ENCODE measurements at places on chromosomes 1 and 21.

- DNase-seq, result no peak
Measured at GRCh38 chr1:98048751-98049325, 128.0 kb upstream of the DPYD start.

DNA sequence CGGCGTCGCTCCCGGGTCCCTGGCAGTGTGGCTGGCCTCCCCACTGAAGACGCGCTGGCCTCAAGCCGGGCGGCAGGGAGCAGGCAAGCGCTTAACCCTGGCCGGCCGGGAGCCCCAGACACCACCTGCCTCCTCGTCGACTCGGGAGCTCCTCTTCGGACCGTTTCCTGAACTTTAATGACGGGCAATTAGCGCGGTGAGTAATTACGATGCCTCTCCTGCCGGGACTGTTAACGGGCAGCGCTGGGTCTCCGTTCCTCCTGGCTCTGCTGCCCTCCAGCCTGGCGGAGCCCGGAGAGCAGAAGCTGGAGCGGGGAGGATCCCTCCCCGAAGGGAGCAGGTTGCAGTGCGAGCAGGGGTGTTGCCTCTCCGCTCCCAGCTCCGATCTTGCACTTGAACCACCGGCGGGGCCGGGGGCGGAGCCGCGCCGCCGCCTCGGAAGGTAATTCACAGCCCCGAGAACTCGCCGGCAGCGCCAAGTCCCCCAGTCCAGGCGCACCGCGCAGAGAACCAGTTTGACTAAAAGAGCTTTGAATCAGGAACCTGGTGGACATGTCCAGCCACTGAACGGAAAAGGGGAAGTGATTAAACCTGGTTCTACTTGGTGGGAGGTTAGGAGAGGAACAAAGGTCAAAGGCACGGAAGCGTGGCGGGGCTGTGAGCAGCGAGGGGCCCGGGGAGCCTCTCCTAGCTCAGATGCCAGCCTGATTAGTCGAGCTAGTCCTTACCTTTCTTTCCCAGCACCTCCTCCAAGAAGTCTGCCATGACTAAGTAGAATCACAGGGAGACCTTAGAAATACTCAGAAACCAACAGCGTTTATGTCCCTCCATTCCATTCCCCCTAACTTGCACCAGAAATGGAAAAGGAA lies 18.3 kb upstream of the PLEKHA6 start:
- no peak for DNase-seq

DNA sequence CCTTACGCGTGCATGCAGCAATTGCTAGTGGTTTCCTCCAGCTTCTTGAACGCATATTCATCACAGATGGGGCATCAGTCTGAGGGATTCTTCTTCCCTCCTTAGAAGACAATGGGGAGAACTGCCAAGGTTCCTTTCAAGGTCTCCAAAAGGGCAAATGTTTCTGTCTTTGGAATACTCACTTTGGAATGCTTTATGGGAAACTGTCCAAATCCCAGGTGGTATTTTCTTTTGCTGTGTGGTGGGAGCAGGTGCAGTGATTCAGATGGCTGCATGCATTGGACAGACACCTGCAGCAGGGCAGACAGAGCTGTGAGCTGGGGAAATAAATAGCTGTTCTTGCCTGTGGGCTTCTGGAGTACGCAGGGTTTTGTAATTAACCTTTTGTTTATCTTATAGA lies 40.5 kb downstream of the URB2 start:
- no peak for DNase-seq

GRCh38 chr1:30271401-30272276 lies 451.7 kb downstream of the MATN1 start:
- no peak for DNase-seq

DNA sequence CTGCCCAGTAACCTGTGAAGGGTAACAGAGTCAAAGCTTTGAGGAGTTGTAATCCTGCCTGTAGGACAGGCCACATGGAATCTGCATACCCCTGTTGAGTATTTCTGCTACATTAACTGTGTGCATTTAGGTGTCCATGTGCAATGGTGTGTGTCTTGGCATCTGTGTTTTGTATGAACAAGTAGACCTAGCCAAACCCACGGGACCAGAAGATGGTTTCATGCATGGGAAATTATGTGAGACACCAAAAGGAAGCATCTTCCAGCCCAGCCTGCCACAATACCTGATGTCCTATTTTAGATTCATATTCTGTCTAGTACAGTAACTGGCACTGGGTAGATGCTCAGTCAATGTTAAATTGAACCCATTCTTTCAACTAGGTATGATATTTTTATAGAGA lies 70.8 kb upstream of the KCND3 start:
- DNase-seq, result no peak

- no peak for DNase-seq
Measured at GRCh38 chr1:164961715-164962114, 394.8 kb downstream of the LMX1A start.

GRCh38 chr1:35398739-35399138 lies 130.2 kb downstream of the ZMYM4 start:
- no peak for DNase-seq

DNA sequence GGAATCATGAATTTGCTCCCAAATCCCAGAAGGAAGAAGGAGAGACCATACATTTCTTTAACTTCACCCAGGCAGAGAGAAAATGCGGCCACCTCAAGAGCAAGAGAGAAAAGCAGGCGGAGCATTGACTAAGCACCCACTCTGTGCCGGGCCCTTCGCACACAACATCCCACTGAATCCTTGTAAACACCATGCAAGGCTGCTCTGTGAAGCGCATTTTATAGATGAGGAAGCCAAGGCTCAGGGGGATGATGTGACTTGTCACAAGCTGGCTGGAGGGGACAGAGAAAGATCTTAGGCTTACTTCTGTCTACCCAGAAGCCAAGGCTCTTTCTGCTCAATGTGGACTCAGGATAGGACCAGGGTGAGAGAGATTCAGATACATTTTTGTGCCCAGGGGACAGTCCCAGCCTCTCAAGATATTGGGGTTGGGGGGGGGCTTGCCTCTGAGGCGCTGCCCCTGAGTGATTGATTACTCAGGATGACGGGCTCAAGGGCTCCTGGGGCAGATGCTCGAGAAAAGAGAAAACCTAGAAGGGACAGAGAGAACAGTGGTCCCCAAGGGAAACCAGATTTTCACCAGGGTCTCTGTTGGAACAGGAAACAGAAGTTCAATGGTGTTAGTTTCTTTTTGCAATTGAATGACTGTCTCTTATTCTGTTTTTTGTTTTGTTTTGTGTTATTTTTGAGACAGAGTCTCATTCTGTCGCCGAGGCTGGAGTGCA lies 19.5 kb downstream of the PADI2 start:
- no peak for DNase-seq

- peak; percentile 38 for DNase-seq
Measured at GRCh38 chr1:54289712-54290233, 89.8 kb downstream of the MRPL37 start.

GRCh38 chr1:38727684-38728584 lies 131.6 kb downstream of the RRAGC start:
- peak; percentile 78 for DNase-seq

DNA sequence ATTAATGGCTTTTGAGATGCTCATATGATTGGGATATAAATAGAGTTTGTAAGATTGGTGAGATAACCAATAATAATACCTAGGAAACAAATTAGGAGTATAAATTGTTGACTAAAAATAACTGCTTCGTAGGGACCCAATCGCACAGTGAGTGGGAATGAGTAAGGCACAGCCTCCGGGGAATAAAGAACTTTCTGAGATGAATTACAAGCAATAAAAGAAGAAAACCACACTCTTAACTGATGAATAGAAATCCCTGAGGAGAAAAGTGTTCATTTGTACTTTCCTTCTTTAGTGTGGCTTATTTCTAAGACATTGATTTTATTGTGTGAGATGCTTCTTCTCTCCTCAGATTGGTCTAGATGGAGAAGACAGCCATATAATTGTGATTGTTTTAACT lies 443.4 kb upstream of the PRMT6 start:
- DNase-seq, result no peak

DNA sequence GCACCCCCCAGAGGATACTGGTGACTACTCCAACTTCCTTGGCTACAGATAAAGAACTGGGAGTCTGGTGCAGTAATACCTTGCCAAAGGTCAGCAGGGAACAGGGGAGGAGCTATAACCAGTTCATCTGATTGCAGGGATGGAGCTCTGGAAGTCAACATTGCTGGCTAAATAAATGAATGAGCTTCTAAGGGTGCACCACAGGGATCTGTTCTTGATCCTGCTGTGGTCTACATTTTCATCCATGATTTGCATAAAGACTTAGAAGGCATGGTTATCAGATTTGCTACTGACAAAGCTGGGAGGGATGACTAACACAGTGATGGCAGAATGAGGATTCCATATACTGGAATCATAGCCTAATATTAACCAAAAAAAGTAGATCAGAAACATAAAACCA lies 18.3 kb downstream of the PLEKHA6 start:
- DNase-seq, result no peak

GRCh38 chr21:41899426-41900202 lies 20.5 kb upstream of the PRDM15 start:
- DNase-seq, result no peak

GRCh38 chr1:221743416-221744208 lies 1.7 kb upstream of the DUSP10 start:
- no peak for DNase-seq

DNA sequence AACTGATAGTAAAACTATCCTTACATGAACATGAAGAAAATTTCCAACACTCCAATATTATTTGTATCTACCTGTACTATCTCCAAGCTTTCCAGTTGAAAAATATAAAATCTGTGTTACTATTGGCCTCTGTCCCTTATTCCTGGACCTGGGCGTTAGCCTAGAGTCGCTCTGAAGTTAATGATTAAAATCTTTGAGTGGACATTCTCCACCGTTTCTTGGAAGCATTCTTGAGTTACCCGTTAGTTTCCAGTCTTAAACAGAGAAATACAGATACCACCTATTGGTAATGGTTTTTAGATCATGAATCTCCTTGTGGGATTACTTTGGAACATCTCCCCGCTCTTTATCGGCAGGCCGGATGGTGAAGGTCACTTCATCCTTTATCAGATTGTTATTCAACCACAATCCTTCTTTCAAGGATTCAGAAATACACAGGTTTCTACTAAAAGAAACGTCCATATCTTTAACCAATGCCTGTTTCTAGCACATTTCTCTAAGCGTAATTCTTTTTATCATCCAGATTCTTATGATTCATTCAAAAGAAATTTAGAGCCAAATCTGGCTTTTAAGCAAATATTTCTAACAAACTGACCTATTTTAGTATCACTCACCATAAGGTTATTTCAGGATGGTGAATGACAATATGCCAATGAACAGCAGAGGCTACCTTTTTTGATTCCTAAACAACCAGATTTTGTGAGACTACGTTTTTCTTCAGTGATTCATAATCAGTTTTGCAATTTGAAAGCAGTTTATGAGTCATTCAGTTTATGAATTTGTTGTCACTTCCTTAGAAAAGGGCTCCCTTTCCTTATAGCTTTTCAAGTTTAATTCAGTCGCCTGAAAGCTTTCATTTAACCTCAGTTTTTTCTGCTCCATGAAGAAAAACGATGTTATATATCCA lies 70.2 kb upstream of the ERRFI1 start:
- DNase-seq, result no peak

DNA sequence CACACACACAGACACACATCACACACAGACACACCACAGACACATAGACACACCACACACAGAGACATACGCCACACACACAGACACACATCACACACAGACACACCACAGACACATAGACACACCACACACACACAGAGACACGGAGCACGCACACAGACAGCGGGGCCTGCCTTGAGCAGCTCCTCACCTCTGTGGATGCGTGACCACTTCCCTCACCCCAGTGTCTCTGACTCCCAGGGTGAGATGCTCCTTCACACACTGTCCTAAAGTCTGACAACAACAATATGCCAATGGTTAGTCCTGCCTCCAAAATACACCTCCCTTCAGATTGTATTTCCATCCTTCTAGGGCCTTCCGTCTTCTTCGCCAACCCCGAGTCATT lies 48.2 kb downstream of the IER5 start:
- DNase-seq, result no peak

GRCh38 chr1:241894016-241894415 lies 46.0 kb downstream of the EXO1 start:
- no peak for DNase-seq

GRCh38 chr1:67683316-67683715 lies 1.7 kb upstream of the GADD45A start:
- DNase-seq, result no peak

- no peak for DNase-seq
Measured at GRCh38 chr1:154429841-154430611, 24.9 kb downstream of the IL6R start.

DNA sequence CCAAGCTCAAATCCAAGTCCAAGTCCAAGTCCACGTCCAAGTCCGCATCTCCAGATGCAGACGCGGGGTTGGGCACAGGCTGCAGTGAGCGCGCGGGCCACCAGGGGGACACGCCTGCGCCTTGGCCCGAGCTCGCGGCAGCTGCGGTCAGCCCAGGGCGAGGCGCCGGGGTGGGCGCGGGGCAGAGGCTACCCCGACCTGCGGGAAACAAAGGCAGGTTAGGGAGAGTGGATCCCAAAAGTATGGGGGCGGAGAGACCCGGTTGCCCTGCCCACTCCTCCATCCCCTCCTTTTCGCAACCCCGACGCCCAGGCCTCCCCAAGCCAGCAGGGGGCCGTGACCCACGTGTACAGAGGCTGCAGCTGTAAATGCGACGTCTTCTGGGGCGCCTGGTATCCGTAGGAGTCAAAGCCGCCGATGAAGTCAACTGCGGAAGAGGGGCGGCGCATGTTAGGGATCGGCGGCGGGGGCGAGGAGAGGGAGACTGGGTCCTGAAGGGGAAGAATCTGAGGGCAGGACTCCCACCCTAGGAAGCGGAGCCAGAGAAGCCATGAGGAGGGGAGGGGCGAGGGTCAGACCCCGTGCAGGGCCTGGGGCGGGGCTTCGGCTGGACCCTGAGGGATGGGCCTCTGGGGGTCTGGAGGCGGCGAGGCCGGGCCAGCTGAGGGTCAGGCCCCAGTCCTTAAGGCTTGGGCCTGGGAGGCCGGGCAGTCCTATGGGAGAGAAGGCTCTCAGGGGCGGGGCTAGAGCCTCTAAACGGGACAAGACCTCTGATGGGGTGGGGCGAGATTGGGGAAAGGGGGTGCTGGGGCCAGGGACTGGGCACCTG lies 58.0 kb downstream of the NKAIN1 start:
- no peak for DNase-seq

DNA sequence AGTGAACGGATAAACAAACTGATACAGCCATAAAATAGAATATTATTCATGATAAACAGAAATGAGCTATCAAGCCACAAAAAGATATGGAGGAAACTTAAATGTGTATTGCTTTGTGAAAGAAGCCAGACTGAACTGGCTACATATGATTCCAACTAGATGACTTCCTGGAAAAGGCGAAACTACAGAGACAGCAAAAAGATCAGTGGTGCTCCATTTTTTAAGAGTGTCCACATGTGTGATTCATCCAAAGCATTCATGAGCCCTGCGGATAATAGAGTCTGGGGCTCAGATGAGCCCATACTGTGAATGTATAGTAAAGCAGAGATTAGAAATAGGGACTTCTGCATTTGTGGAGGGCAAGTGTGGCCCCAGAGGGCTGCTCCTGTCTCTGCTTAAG lies 7.8 kb upstream of the TMEM222 start:
- DNase-seq, result no peak

- DNase-seq, result no peak
Measured at GRCh38 chr1:238558156-238558555, 667.4 kb upstream of the ZP4 start.
